ENCODE measurements at places on chromosomes 2 and 18.

- no peak for DNase-seq
Observed at GRCh38 chr2:109372614-109373013, 241.2 kb downstream of the SEPTIN10 start.

GRCh38 chr18:23306822-23307221 is 146.3 kb upstream of the RIOK3 start:
- no peak for DNase-seq

GRCh38 chr2:101775092-101775491 is 77.6 kb downstream of the MAP4K4 start:
- DNase-seq, result no peak

- no peak for DNase-seq
Observed at GRCh38 chr18:78711316-78711715, 268.3 kb upstream of the SALL3 start.

- DNase-seq, result no peak
Observed at GRCh38 chr18:60024345-60024744, 124.5 kb downstream of the PMAIP1 start.

DNA sequence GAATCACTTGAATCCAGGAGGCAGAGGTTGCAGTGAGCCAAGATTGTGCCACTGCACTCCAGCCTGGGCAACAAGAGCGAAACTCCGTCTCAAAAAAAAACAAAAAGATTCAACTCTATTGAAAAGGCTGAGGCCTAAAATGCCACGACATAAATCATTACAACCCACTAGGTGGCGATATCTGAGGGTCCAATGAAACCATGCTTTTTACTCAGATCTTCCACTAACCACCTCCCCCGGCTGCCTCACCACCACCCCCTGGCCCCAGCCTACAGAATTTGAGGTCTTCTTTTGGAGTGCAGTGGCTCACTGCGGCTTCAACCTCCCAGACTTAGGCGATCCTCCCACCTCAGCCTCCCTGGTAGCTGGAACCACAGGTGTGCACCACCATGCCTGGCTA is 57.5 kb downstream of the AP1S3 start:
- DNase-seq, result no peak

DNA sequence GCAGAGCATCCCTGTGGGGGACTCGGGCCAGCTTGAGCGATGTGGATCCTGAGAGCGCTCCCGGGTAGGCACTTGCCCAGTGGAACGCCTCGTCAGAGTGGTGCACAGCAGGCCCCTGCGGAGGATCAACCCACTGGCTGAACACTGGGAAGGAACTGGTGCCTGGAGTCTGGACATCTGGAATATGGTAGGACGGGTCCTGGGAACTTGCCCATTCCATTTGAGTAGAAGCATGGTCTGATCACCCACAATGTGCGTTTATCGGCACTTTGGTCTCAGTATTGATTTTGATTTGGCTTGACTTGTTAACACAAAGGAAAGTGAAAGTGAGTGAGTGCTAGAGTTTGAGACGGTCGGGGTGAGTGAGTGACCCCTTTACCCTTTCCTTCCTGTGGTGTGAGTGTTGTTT is 1336.2 kb upstream of the CHAC2 start:
- DNase-seq, result no peak

- DNase-seq, result no peak
Observed at GRCh38 chr2:105915005-105915558, 170.4 kb downstream of the NCK2 start.

GRCh38 chr2:17184512-17184911 is 333.7 kb downstream of the RAD51AP2 start:
- DNase-seq, result no peak

DNA sequence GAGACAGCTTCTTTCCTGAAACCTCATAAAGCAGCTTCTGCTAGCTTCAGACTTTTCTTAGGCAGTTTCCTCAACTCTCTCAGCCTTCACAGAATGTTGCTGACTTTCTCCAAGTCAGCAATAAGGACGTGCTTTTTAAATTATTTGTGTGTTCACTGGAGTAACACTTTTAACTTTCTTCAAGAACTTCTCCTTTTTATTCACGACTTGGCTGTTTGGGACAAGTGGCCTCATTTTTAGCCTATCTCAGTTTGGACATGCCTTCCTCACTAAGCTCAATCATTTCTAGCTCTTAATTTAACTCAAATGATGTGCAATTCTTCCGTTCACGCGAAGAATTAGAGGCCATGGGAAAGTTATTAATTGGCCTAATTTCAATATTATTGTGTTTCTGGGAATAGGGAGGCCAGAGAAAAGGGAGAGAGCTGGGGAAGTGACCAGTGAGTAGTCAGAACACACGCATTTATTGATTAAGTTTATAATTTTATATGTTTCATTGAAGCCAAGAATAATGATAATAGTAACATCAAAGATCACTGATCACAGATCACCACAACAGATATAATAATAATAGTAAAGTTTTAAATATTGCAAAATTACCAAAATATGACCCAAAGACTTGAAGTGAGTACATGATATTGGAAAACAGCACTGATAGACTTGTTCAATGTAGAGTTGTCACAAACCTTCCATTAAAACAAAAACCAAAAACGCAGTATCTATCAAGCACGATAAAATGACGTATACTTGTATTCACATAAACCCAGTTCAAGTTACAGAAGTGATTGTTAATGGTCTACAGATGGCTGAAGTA is 4.8 kb downstream of the REG1A start:
- DNase-seq, result no peak

- DNase-seq, result no peak
Observed at GRCh38 chr2:104836265-104836664, 17.6 kb upstream of the POU3F3 start.

GRCh38 chr2:213640738-213641425 is 356.6 kb downstream of the SPAG16 start:
- DNase-seq, result no peak

- DNase-seq, result no peak
Observed at GRCh38 chr2:96113951-96114350, 2.4 kb downstream of the ADRA2B start.

- no peak for DNase-seq
Observed at GRCh38 chr2:7094231-7094741, 177.1 kb downstream of the RNF144A start.

DNA sequence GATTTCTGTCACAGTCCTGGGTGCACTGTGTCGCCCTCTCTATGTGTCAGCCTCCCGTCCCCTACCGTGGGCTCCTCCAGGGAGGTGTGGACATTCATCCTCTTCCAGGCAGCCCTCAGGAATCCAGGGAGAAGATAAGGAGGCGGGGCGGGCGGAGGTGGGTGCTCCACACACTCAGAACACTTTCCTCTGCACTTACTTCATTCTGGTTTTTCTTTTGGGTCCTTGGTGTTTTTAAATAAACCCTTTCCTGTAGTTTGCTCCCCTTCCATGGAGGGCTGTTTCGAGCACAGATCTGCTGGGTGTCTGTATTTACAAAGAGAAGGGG is 183.9 kb downstream of the FAM210A start:
- no peak for DNase-seq

DNA sequence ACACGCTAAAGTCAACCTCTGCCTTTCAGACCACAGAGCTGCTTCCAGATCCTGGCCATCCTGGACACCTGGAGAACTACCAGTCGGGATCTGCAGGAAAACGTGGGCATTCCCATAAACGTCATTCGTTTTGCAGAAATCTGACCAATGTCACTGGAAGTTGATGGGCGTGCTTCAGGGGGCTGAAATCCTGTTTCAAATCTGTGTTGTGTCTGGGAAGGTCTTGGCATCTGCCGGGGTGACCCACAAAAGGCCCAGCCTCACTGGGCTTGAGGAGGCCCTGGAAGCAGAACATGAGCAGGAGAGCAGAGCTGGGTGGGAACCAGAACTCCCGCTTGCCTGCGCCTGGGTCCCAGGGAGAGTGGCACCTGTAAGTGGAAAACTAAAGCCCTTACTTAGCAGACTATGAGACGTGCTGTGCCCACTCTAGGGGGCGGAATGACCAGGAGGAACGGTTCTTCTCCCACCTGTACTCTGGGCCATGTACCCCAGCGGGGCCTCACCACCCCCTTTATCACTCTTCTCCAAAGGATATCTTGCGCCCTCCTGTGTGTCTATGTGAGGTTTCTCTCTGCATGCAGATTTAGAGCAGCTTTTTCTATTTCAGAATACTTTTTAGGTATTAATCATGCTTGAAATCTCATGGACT is 200.9 kb downstream of the FAM210A start:
- no peak for DNase-seq

DNA sequence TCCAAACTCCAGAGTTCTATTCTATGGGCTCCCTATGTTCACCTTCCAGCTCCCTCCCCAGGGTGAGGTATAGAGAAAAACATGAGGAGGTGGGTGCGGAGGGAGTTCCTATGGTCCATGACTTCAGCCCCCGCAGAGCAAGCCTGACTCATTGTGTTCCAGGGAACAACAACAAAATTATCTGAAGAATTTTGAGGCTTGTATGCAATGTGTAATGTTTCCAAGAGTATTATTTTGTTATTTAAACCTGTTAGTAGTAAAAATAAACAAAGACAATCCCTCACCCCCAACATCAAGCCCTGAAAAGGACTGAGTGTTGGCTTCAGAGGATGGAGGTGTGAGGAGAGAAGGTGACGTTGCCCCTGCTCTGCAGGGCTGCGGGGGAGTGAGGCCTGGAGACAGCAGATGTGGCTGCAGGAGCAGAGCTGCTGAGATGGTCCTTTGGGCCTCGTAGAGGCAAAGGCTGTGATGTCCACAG is 29.0 kb downstream of the LAMA3 start:
- no peak for DNase-seq

DNA sequence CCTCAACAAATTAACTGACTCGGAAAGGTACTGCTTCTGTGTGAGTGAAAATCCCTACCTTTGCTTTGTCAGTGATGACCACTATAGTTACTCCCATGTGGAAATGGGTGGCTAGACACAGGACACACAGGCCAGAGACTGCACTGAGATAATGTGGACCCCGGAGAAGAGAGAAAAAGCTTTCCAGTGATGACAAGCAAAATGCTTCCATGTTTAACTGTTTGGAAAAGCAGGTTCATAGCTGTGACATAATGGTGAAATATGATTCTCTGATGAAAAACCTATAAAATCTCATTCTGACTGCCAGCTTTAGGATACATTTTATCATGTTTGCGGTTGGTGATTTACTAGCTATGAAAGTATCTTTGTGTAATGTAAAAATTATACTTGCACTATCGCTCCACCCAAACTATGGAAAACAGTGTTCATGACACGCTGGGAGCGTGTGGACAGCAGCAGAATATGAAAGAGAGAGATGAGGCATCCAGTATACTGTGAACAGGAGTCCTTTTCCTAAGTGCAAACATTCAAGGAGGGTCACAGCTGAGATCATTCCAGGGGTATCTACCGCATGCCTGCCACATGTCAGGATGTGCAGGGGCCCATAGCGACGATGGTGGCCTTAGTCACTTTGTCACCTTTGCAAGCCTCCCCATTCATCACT is 782.7 kb upstream of the SOX11 start:
- no peak for DNase-seq

- DNase-seq, result no peak
Observed at GRCh38 chr2:173175222-173175621, 99.6 kb downstream of the MAP3K20 start.

DNA sequence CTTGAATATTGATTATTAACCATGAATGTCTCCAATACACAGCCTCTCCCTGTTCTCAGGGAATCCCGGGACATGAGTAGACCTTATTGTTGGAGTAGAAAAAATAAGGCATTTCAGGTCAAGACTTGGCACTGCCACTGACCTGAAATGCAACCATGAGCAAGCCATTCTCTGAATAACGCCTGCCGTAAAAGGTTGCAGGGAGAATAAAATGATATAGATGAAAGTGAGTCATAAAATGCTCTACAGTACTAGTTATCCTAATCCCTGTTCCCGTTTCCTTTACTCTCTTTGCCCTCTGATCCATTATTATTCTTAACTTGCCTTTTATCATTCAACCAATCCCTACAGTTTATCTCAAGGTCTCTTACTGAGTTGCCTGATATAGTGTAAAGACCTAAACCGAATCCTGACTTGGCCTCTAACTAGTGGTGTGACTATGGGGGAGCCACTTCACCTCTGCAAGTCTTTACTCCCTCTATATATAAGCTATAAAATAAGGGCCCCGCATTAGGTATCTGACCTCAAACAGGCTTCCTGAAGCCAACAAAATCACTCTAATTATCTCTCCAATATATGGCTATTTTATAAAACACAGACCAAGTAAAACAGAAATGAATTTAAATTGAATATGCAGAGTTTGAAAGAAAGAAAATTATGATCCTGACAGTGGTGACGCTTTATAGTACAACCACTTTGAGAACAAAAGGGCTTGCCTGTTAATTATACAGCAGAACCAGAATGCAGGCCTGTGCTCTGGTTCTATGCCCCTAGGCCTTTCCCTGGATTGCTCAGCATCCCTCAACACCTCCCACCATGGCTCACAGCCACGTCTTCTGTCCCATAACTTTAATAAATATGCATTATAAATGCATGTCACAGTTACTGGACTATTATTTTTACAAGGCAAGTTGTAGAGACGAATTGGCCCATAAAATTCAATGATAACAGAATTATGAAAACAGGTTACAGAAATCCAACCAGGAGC is 183.1 kb downstream of the STK39 start:
- DNase-seq, result no peak

- DNase-seq, result no peak
Observed at GRCh38 chr2:117068371-117068770, 746.1 kb upstream of the DDX18 start.

DNA sequence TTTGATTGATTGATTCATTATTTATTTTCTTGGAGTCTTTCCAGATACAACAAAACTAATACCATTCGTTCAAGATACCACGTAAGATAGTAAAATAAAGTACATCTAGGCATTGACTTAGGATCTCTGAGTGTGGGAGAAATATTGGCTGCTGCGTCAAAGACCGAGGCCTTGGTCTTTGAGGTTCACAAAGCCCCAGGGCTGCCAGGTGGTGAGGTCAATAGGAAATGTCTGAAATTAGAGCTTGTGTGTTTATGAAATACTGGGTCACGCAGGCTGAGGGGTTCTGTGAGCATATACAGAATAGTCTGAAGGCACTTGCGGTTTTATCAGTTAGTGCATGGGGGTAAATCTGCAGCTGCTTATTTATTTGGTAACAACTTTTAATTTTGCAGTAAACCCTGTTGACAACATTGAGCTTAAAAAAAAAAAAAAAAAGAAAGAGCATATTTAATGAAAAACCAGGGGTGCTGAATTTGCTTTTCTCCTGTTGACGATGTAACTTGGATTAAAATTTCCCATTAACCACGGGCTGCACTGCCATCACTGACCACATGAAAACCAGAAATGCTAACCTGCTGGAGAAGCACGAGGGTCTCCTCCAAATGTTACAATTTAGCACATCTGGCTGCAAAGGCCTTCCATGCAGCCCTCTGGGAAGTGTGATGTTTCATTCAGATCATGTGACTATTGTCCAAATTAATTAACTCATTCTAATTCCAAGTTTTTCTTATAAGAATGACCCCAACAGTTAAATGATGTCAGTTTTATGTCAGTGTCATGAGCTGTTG is 27.1 kb upstream of the SERPINB12 start:
- DNase-seq, result no peak

DNA sequence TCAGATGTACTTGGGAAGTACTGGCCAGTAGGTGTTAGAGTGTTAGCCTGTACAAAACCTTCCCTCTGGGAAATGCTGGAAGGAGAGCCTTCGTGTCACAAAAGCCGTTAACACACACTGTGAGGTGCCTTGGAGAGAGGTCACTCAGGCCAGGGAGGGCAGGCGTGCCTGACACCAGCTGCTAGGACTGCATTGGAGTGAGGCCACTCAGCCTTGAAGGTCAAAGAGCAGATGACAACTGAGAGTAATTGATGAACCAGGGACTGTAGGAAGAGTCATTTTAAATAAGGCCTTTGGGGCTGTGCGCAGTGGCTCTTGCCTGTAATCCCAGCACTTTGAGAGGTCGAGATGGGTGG is 45.4 kb downstream of the ASAP2 start:
- DNase-seq, result no peak
